ENCODE measurements at places on chromosomes 11 and 22.

DNA sequence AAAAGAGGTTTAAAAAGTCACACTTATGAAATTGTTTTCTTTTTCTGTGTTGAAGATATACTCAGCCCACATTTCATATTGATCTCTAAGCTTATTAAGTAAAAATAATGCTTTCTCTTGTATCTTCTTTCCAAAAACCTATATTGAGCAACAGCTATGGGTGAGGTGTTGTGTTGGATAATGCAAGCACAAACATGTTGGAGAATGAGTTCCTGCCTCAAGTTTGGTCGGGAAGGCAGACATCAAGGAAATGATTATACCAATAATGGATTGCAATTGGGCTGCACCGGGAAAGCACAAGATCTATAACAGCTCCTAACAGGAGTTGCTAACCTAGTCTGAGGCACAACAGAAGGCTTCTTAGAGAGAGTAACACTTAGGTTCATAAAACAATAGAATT is 308.9 kb upstream of the MPPED2 start:
- no peak for DNase-seq

GRCh38 chr11:124467381-124467927 is 22.0 kb upstream of the OR8B8 start:
- no peak for DNase-seq

GRCh38 chr11:112606656-112607055 is 346.0 kb upstream of the PLET1 start:
- no peak for DNase-seq

DNA sequence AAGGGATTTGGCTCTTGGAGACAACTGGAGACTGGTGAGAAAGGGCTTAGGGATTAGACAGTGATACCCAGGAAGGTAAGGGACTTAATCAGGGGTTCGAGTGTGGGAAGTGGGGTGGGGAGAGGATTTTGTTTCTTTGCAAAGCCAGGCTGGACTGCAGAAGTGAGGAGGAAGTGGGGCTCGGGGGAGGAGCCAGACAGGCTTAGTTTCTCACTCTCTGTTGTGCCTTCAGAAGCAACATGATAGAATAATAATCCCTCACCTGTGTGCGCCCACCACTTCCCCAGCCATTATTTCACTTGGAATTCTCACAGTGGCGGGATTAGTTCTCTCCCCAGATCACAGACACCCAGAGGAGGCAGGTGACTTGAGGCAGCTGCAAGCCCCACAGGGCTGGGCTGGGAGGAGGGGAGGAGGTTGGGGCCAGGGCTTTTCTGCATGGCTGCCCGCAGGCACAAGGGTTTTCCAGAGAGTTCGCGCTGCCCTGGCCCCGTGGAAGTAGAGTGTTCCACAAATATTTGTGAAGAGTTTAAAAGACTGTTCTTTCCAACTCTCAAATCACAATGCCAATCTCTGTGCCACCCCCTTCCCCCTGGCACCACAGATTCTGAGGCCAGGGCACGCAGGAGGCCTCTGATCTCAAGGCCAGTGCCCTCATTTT is 4.0 kb upstream of the SEC14L2 start:
- DNase-seq, result no peak

GRCh38 chr11:6225024-6225423 is 9.4 kb downstream of the FHIP1B start:
- DNase-seq, result no peak

Measured in left renal cortex interstitium (tissue), 4 donors.